Right ventricle myocardium inferior (tissue), 1 donor: ENCODE measurements at places on chromosomes 2 and 18.

- DNase-seq, result no peak
Measured at GRCh38 chr2:230537531-230537976, 121.6 kb downstream of the SP100 start.

DNA sequence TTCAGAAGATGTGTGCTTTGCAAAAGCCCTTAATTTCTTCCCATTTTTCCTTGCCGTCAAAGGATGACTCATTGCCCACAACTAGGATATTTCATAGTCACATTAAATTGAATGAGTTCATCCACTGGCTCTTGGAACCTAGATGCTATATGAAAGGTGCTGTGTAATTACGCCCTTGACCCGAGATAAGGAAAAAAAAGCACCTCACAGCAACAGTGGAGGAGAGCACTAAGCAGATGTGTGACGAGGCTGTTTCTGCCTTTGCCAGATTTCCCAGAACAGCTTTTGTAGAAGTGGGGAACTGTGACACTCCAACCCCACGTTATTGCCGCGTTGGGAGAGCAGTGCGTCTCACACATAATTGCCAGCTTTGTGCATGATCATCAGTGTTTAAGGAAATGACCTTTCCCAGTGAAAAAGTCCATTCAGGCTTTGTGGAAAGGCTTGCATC is 33.3 kb upstream of the TMEM87B start:
- no peak for DNase-seq

GRCh38 chr2:234044157-234044556 is 6.3 kb upstream of the SPP2 start:
- no peak for DNase-seq

- DNase-seq, result no peak
Measured at GRCh38 chr18:72742002-72742401, 125.8 kb downstream of the NETO1 start.

DNA sequence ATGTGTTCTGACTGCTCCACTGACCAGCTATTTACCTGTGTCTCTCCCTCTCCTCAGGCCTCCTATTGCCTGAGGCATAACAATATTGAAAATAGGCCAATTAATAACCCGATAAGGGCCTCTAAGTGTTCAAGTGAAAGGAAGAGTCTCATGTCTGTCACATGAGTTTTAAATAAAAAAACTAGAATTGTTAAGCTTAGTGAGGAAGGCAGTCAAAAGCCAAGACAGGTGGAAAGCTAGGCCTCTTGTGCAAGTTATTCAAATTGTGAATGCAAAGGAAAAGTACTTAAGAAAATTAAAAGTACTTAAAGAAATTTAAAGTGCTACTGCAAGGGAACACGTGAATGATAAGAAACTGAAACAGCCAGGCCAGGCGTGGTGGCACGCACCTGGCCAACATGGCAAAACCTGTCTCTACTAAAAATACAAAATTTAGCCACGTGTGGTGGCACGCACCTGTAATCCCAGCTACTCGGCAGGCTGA is 44.9 kb upstream of the TAF4B start:
- no peak for DNase-seq

DNA sequence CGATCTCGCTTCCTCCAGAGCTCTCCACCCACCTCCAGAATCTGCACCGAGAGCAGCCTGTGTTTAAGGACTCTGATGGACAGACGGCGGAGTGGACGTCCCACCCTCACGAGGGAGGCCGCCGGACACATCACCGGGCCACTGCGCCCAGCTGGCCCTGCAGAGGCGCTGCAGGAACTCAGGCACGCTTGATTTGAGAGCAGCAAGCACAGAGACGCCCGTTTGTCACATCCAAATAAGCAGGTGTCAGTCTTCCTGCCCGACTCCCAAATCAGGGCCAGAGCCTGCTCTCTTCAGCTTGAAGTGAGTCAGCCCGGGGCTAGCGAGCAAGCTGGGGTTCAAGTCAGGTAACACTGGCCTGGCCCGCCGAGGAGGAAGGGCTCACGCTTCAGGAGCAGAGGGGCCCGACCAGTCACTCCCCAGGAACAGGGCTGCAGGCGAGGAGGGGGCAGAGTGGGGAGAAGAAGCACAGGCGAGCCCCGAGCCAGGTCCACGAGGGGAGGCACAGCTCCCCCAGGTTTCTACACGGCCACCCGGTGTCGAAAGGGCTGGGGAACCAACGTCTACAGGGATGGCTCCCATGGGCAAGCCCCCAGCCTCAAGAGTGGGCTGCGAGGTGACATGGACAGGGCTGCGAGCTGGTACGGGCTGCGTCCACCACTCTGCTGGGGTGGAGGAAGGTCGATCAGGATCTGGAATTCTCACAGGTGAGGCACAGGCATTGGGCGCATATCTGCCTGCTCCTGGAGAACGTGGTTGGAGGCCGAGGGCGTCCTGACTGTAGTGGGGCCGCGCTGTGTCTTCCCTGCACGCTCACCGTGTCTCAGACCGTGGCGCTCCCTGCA is 52.5 kb upstream of the CTDP1 start:
- DNase-seq, result no peak
